ENCODE measurements at places on chromosomes 11 and 22.

DNA sequence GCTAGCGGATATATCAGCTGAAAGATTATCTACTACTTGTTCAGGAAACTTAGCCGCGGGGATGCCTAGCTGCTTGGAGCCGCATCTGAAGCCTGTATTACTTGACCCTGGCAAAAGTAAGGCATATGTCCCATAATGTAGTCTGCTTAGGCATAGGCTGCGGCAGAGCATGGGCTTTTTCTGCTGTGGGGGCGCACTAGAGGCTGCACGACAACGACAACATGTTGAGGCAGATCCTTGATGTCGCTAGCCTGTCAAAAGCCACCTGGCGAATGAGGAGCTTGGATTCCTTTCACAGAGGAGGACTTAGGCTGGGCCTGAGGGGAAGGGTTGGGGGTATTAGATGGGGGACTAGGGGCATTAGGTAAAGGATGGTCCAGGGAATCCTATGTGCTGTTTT, 1.1 kb upstream of the OR52N2 start:
- no peak for DNase-seq

DNA sequence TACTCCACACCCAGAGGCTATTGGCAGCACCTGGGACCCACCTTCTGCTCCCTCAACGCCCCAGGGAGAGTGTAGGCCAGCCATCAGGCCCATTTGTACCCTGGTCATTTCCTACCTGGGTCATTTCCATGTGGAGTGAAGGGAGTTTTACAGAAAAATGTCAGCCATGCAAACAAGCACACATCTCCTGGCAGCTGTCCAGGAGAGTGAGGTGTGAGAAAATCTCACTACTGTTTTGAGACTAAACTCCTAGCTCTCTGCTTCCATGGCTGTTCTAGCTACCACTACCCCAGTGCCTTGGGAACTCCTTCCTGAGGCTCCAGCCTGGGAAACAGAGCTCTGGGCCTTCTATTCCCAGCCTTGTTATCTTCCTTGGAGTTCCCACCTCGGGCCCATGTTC, 2.8 kb upstream of the TMPRSS13 start:
- DNase-seq, result no peak

DNA sequence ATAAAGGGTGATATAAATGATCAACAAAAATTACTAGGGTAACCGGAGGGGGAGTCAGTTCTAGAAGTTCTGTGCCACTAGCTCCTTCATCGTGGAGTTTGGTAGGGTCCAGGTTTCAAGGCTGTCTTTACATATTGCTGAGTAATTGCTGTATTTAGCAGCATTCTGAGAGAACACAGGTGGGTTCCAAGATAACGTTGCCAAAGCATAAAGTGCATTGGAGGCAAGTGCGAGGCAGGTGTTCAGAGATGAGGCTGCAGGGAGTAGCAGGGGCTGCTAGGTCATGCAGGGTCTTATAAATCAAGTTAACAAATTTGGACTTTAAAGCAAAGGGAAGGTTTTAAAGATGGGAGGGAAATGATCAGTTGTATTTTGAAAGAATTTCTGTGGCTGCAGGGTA, 17.8 kb downstream of the SGSM3 start:
- no peak for DNase-seq

DNA sequence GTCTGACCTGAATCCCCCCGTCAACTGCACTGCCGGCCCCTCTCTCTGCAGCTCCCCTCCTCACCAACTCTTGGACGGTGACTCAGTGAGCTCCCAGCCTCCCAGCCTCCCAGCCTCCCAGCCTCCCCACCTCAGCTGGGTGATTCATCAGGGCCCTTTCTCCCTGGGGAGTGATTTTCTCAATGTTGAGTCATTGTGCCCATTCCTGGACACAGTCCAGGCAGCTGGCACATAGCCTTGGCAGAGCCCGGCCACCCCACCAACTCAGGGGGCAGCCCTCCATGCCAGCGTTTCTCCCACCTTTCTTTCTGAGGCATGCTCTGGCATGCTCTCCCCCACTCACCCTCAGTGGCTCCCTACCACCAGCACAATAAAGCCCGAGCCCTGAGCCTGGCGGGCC, 30.7 kb downstream of the PDE2A start:
- no peak for DNase-seq

- DNase-seq, result no peak
These were observed 250.3 kb upstream of the TBCEL start for GRCh38 chr11:120773501-120774031.
